ENCODE measurements at places on chromosomes 16 and 17.

GRCh38 chr16:4315186-4316107 lies at the start of gene GLIS2:
GLIS2 (plus strand) TSS chr16:4316067; CDS start chr16:4332281, 16,214 bp downstream.
- DNase-seq = peak; percentile 76

GRCh38 chr17:75250009-75250471 lies 11.4 kb downstream of the GGA3 start:
- DNase-seq = no peak

- no peak for DNase-seq
These were observed at the start of gene C1QTNF8 for GRCh38 chr16:1096169-1097082. C1QTNF8 (minus strand) TSS chr16:1096244; CDS start chr16:1094922, 1,322 bp downstream.

DNA sequence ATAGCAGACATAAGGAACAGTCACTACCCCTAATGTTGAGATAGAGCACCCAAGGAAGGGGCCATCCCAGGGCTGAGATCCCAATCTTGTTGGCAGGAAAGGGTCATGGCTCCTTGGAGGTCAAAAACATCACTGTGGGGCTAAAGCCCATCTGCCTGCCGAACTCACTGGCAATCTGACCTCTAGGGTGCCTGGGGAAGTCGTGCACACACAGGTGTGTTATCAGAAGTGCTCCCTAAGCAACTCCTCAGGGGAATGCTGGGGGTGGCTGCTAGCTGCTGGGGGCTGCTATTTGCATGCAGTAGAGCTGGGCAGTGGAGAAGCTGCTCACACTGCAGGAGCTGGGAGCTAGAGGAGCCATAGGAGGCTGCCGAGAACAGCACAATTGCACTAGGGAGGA lies 47.5 kb upstream of the PHOSPHO1 start:
- DNase-seq = no peak

DNA sequence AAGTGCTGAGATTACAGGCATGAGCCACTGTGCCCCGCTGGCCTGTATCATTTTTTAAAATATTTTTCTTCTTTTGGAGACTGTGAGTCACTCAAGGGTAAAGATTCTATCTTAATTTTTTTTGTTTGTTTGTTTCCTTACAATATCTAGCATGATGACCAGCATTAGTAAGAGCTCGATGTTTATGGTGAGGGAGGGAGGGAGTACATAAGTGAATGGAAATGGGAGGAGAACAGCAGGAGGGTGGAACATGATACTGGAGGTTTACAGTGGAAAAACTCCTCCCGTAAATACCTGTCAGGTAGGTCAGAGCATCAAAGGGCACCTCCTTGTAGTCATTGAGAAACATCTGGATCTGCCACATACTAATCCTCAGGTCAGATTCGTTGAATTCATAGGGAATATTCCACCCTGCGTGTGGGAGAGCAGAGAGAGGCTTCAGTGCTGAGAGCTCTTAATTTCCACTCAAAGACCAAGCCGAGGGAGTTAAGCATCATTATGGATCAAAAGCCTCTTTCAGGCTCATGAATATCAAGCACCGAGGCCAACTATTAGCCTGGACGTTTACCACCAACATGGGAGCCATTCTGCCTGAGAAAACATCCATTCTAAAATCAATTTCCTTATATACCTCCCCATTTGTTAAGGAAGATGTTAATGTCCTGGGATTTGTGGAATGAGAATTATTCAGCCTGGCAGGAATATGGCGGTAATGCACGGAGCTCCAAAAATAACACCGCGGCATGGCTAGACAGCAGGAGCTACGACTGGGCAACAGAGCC lies 51.8 kb downstream of the LYRM1 start:
- DNase-seq = no peak

DNA sequence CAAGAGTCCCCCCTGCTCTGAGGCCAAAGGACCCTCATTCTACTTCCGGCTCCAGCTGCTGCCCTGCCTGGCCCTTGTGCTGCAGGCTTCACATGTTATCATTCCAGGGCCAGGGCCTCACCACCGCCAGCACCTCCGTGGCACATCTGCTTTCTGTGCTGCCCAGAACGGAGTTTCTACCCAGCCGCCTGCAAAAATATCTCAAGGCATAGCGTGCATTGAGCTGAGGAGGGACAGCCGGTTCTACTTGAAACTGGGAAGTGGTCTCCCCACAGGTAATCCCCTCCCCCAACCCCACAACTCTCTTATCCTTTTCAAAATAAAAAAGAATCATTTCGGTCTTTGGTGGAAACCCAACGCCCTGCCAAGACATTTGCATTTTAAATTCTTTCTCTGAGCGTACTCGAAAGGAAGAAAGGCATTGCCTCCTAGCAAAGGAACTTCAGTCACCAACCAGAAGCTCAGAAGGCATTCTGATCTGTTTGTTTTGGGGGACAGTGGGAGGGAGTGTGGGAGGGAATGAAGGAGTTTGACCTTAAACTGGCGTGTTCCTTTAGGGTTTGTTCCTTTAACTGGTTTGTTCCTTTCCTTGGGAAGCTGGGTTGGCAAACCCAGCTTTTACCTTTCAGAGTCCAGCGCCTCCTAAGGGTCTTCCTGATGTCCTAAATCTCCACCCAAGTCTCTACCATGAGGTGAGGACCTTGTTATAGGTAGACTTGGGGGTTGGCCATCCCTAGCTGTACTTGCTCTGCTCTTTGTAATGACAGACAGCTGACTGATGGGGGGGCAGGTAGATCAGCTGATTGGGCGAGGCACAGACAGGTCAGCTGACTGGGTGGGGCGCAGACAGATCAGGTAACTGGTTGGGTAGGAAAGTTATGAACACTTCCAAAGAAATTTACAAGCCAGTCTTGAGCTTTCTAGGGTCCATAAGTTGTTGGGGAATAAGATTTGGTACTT lies 33.4 kb upstream of the PIK3R6 start:
- no peak for DNase-seq

GRCh38 chr16:74304164-74304834 lies 7.7 kb downstream of the PSMD7 start:
- DNase-seq = peak; percentile 50

DNA sequence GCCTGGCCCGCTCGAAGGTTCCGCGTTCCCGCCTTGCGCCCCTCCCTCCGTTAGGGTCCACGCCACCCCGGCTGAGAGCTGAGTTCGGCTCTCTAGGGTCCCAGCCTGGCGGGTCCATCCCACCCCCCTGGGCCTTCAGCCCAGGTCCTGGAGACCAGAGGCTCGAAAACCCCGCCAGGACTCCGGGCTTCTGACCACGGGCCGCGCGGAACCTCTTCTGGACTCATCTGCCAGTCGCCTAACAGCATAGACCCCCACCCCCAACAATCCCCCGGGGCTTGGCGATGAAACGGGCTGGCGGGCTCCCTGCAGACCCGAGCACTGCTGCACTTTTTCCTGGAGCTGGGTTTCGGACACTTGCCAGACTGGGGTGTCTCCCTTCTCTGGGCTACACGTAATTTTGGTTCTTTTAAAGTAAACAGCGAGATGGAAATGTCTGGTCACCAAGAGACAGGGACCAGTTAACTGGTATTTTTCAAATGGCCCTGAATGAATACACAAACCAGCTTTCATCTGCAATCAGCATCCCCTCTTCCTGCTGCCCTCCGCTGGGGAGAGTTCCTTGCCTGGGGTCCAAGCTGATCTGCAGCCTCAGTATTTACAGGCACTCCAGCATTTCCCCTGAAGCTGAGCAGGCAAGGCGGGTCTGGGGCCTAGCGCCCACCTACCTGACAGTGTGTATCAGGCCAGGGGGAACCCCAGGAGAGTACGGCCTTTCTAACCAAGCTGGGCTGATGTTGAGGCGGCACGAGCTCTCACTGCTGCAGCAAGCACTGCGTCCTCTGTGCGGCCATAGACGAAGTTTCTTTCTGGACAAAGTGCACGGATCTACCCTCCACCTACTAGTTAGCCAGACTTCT lies 639 bp upstream of the TRIM65 start:
- DNase-seq = no peak

All from ELR (cell line).